Thyroid gland (tissue), 4 donors: ENCODE measurements at places on chromosomes 2 and 18. TPM values are rescaled to one million over a fixed set of nuclear protein-coding genes. Genes with fewer than 3 reads are reported as not detected.

The HOXD3 gene
- total RNA-seq, result 5.0 TPM

The GPR75 gene
- total RNA-seq, result 6.6 TPM

The OR6B2 gene
- total RNA-seq, result not detected

The KIF3C gene
- 10.7 TPM for total RNA-seq

DNA sequence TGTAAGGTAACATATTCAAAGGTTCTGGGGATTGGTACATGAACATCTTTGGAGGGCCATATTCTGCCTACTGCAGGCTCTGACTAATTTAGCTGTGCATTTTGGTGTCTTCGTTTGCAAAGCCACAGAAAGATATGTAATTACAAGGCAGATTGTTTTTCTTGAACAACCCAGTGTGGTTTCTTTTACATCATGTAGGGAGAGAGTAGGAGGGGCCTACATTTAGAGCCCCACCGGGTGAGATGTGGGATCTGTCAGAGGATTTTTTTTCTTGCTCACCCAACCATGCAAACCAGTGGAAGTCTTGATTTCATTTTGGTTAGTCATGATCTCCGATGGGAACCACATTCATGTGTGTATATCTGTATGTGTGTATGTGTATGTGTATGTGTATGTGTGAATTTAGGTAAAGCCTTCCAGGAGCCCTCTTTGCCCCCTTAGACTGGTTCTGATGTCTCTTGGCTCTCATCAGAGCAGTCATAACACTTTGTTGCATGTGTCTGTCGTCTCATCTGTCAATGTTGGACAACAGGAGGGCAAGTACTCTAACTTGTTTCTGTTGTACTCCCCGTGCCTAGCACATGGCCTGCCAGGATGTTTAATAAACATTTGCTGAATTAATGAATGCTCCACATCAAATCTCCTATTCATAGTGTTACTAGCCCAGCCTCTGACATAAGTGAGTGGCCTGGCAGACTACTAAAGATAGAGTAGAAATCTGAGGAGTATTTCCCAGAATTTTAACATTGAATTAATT is 239.9 kb downstream of the MTX2 start:
- DNase-seq, result no peak

- DNase-seq, result no peak
These were observed 69.9 kb downstream of the SP100 start for GRCh38 chr2:230485801-230486341.

GRCh38 chr2:8447610-8448221 is 234.1 kb upstream of the ID2 start:
- no peak for DNase-seq

- no peak for DNase-seq
These were observed 36.2 kb upstream of the HS6ST1 start for GRCh38 chr2:128354726-128355470.

GRCh38 chr2:85678794-85679672 is 11.0 kb upstream of the SFTPB start:
- peak; percentile 98 for DNase-seq

- no peak for DNase-seq
These were observed 217.5 kb downstream of the GPD2 start for GRCh38 chr2:156653675-156654074.

GRCh38 chr18:52348209-52348608 is 8.2 kb downstream of the DCC start:
- no peak for DNase-seq

DNA sequence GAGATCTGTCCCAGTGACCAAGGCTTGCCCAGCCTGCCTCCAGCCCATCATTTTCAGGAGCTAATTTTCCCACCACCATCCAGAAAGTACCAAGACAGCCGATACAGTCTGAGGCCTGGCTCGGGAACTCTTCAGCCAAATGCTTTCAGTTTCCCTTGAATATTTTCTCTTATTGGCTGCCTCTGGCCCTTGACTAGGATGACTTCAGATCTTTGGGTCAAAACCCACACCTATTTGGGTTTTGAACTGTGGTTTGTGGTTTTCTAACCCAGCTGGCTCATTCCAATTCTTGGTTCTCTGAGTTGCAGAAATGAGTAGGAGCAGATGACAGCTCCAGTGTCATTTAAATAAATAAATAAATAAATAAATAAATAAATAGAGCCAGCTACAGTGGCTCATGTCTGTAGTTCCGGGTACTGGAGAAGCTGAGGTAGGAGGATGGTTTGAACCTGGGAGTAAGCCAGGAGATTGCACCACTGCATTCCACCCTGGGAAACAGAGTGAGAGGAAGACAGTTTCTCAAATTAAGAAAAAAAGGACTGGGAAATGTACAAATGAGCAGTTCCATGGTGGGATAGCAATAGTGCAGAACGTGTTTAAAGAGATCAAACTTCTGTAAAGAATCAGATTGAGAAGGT is 465.0 kb upstream of the SOX11 start:
- no peak for DNase-seq
